Transverse colon (tissue), 4 donors: ENCODE measurements at places on chromosomes 7 and 10. TPM values are rescaled to one million over a fixed set of nuclear protein-coding genes. Genes with fewer than 3 reads are reported as not detected.
A peak's percentile ranks its signal among the peaks of the same experiment; 100 is the strongest.

- DNase-seq: no peak
Observed at GRCh38 chr10:62426600-62426999, 52.4 kb downstream of the ZNF365 start.

DNA sequence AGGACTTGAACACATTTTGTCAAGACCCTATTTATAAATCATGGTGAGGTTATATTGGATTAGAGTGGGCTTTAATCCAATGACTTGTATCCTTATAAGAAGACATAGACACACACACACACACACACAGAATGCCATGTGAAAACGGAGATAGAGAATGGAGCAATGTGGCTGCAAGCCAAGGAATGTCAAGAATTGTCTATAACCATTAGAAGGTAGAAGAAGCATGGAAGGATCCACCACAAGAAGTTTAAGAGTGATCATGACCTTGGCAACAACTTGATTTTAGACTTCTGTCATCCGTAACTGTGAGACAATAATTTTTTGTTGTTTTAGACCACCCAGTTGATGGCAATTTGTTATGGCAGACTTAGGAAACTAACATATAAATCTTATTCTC, 514.2 kb downstream of the TFEC start:
- no peak for DNase-seq

Gene MYL10
- total RNA-seq: not detected

DNA sequence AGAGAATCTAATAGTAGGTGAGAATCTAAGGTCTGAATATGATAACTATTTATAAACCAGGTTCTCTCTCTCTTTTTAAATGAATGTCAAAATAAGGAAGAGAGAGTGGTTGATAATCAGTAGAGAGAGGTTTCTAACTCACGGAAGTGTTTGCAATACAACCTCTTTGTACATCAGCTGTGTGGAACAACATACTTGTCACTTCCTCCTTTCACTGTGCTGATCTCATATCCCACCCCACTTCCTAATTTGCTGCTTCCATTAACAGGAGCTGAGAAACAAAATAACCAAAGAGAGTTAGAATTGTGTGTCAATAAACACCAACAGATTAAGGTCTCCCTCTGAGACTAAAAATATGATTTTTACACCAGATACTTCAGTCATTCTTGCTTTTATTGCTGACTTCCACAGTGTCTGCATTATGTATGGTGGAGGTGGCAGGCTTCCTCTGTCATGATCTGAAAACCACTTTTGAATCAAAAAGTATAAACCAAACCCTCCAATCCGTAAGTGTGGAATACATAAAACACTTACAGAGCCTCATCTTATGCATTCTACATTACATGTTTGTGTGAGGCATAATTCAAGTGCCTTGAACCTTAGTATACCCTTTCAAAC, 25.0 kb downstream of the CACUL1 start:
- no peak for DNase-seq

DNA sequence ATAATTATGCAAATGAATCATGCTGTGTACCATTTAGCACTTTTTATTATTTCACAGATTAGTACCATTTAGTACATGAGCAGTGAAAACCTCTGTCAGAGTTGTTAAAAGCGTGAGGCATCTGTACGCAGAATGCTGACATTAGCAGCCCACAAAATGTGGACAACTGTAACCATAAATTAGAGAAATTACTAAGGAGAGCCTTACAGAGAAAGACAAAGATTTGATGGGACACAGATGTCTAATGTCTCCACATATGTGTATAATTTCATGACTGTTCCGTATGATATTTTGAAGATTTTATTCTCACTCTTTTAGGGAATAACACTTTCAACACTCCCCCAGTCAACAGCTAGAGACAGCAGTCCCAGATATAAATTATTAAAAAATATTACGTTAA, 414.0 kb upstream of the ANKRD30A start:
- DNase-seq: no peak

DNA sequence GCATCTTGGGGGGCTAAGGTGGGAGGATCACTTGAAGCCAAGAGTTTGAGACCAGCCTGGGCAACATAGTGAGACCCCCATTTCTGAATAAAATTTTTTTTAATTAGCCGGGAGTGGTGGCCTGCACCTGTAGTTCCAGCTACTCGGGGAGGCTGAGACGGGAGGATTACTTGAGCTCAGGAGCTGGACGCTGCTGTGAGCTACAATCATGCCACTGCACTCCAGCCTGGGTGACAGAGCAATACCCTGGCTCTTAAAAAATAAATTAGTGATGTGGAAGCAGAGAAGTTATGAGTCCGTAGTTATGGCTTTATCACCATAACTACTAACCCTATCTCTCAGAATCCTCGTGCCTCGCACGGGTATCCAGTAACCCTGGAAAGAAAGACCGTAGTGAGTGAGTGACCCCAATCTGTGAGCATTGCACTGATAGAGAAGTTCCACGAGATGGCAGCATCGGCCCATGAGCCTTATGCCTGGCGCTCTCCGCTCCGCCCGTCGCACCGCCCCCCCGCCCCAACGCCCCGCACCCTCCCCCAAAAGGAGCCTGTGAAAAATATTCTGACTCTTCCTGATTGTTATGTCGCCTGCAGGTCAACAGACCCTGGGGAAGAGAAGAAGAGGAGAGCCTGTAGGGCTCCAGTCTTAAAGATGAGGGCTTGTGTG, 4.9 kb upstream of the SLC29A3 start:
- DNase-seq: peak; percentile 61

GRCh38 chr10:61486738-61487396, 33.7 kb upstream of the TMEM26 start:
- no peak for DNase-seq

DNA sequence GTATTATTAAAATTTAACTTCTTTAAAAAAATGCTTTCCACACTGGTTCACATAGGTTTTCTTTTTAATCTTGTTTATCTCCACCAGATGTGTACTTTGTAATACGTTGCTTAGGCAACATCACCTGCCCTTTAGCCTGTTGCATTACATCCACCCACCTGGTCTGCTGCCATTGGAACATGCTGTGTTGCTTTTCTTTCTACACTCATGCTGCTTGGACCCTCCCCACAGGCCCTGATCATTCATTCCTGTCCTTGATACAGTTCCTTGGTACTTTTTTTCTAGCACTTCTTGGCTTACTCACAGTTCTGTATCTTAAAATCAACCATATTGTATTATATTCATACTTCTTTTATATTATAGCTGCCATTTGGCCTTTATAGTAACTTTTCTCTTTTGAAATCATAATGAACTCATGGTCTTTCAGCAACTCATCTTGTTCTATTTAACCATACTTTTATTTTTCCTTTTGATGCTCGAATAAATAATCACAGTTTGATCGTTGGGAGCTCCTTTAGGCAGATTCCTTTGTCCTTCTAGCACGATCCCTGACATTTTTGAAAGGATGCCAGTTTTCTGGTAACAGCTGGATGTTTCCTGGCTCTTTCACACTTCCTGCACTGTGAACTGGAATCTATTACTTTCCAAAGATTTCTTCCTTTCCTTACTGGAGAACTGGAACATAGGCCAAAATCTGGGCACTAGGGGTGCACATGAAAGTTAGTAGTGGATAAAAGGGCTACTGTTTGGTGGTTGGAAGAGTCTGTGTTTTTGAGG, 125.1 kb downstream of the CDK14 start:
- peak; percentile 48 for DNase-seq

GRCh38 chr7:47827351-47827756, 120.9 kb downstream of the PKD1L1 start:
- DNase-seq: no peak

Gene CFAP70
- 1.2 TPM for total RNA-seq

Gene LEP
- total RNA-seq: 10.8 TPM

DNA sequence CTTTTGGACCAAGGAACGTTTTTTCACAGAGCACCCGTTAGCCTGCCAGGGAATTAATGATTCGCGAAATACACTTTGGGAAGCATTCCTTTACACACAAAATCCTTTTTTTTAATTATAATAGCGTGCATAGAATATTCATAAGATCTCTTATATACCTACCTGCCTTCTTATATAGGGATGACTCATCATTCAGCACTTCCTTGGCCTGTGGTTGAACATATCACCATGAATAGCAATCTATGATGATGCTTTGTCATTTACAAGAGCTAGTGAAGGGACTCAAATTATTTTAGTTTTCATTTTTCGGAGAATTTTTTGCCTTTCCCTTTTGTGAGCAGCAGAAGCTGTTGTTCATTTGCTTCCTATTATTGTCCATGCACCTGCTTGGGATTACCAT, 97.0 kb downstream of the CDH23 start:
- no peak for DNase-seq

- no peak for DNase-seq
Observed at GRCh38 chr7:71384094-71384493, 252.2 kb downstream of the GALNT17 start.

- no peak for DNase-seq
Observed at GRCh38 chr7:93188870-93189634, 37.2 kb downstream of the HEPACAM2 start.

DNA sequence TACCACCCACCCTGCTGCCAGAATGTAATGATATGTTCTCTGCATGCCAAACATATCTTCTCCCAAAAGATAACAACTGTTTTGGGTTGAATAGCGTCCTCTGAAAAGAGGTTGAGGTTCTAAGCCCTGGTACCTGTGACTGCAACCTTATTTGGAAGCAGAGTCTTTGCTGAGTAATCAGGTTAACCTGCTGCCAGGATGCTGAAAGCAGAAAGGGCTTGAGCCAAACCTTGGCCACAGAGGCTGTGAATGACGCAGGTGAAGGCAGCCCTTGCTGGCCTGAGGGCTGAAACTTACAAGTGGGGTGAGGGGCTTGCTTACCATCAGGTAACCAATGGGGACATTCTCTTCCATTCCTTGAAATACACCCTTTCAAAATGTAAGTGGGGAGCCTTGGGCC, 151.8 kb upstream of the RHEB start:
- no peak for DNase-seq
